Activated CD4-positive, alpha-beta T cell treated with anti-CD3 and anti-CD28 coated beads for 4 hours (primary cell): ENCODE measurements at places on chromosomes 2 and 18.

DNA sequence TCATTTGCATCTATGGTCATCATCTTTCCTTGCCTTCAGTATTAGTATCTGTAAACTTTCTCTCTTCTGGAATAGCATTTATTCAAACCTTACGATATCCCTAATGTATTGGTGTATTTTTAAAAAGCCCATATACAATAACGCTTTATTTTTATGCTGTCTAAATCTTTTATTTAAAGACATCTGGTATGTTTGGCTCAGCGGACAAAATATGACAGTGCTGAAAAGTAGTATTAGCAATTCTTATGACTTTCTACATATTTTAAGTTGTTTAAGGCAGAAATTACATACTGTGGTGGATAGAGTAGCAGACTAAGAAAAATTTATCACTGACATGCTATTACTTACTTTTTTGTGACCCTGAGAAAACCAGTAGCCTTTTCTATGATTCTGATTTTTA lies 41.8 kb upstream of the SLC4A10 start:
- no peak for DNase-seq

DNA sequence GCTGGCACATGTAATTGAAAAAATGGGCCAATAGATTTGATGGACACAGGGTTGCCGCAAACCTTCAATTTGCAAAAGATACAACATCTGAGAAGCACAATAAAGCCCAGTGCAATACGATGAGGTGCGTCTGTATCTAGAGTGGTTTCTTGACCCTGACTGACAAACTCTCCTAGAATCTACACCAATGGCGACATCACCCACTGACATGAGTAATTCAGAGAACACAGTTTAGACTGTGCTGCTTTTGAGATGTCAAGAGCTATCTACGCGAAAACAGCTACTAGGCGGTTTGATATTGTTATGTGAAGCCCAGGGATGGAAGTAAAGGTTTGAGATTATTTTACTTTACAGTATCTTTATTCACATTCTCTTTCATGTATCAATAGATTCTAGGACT lies 104.9 kb downstream of the EIPR1 start:
- no peak for DNase-seq

GRCh38 chr2:140621583-140622362 lies 1509.0 kb downstream of the LRP1B start:
- DNase-seq, result no peak

DNA sequence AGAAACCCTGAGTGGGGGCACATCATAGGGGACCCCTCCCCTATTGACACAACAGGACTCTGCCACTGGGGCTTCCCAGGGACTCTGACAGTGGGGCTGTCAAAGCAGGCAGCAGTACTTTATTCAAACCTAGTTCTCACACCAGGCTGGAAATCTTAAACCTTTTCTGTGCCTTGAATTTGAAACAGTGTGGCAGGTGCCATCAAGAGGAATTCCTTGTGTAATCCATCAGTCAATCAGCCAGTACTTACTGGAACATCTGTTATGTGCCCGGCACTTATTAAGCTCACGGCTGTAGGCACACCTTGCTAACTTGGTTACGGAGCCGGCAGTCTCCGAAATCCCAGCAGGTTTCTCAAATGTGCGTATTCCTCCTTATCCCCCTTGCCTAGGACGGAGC lies 12.0 kb downstream of the GLI2 start:
- DNase-seq, result no peak

DNA sequence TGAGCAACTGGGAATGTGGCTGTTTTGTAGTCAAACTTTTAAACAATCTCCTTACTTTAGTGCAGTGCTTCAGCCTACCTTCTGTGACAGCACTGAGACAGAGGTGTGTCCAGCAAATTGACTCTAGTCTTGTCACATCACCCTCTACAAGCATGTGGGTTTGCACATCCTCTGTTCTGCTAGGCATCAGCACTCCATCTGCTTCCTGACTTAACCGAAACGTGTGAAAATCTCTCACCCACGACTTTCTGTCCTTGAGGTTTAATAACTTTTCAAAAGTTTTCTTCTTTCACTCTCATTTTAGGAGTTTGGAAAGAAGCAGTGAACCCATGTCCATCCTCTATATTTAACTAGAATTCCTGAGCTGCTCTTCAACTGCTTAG lies 42.6 kb downstream of the TTR start:
- DNase-seq, result no peak
